ENCODE measurements at places on chromosomes 2 and 18.

GRCh38 chr18:43275546-43275945, 1.7 kb downstream of the SYT4 start:
- H3K36me3 ChIP-seq: no peaks in the 10 kb centered on the region
- no peak overlapping the region for H3K4me3 ChIP-seq
- no peak overlapping the region for H3K27ac ChIP-seq
- no peak for DNase-seq
- peaks cover 2% of the 10 kb centered on the region for H3K27me3 ChIP-seq

- DNase-seq: no peak
- no peak overlapping the region for H3K4me3 ChIP-seq
Measured at GRCh38 chr2:178990533-178991241, 59.2 kb downstream of the CCDC141 start.

GRCh38 chr2:226678422-226678821, 121.2 kb downstream of the IRS1 start:
- H3K27me3 ChIP-seq: no peaks in the 10 kb centered on the region
- DNase-seq: no peak
- no peaks in the 10 kb centered on the region for H3K4me1 ChIP-seq
- H3K36me3 ChIP-seq: no peaks in the 10 kb centered on the region

- H3K36me3 ChIP-seq: no peaks in the 10 kb centered on the region
- no peaks in the 10 kb centered on the region for H3K4me1 ChIP-seq
- no peaks in the 10 kb centered on the region for H3K27me3 ChIP-seq
- H3K27ac ChIP-seq: no peak overlapping the region
- no peak overlapping the region for H3K4me3 ChIP-seq
- no peak for DNase-seq
Measured at GRCh38 chr2:145137901-145138300, 618.0 kb upstream of the ZEB2 start.

DNA sequence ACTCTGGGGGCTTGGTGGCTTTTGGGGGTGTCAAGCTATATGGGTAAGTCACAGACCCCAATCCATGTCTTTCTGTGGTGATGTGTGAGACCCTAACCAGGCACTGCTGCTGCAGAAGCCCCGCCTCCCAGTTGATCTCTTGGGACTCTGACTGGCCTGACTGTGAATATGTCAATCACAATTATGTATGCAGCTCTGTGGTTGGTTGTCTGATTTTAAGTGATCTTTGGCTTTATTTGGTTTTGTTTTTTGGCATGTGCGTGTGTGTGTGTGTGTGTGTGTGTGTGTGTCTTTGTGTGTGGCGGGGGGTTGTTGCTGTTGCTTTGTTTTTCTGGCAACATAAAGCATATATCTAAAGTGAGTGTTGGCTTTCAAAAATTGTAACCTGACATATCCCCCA, 78.5 kb upstream of the GLS start:
- no peaks in the 10 kb centered on the region for H3K4me1 ChIP-seq
- H3K36me3 ChIP-seq: no peaks in the 10 kb centered on the region
- no peak overlapping the region for H3K4me3 ChIP-seq
- no peak for DNase-seq
- H3K27ac ChIP-seq: no peak overlapping the region
- H3K27me3 ChIP-seq: no peaks in the 10 kb centered on the region

DNA sequence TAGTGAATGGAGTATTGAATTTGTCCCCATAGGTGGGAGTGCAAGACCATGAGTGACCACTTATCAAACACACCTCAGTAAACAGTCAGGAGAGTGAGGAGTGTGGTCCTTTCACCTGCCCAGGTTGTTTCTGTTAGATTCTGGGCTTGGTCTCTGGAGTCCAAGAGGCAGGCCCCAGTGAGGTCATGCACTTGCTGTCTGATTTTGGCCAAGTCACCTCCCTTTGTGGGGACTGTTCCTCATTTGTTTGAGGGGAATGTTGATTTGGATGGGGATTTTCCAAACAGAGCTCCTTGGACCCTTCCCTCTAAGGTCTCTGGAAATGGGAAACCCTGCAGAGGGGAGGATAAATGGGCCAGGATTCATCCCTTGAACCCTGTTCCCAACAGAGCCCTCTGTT, 7.3 kb downstream of the IL1RN start:
- no peaks in the 10 kb centered on the region for H3K36me3 ChIP-seq
- H3K4me1 ChIP-seq: peaks cover 7% of the 10 kb centered on the region
- H3K4me3 ChIP-seq: no peak overlapping the region
- H3K27ac ChIP-seq: no peak overlapping the region

- DNase-seq: no peak
- H3K27ac ChIP-seq: no peak overlapping the region
- H3K36me3 ChIP-seq: no peaks in the 10 kb centered on the region
- no peaks in the 10 kb centered on the region for H3K4me1 ChIP-seq
Measured at GRCh38 chr2:3151153-3151918, 226.3 kb downstream of the EIPR1 start.

GRCh38 chr2:231530099-231531011, at the start of gene NMUR1:
TSS of gene NMUR1 (minus strand) at chr2:231530445. CDS start at chr2:231530361, 84 bp downstream.
- peak; percentile 69 for DNase-seq
- no peaks in the 10 kb centered on the region for H3K36me3 ChIP-seq
- peak within 1 kb of the TSS; percentile 40 for H3K4me3 ChIP-seq
- peak within 1 kb of the TSS; percentile 31 for H3K27ac ChIP-seq
- H3K4me1 ChIP-seq: no peaks in the 10 kb centered on the region

DNA sequence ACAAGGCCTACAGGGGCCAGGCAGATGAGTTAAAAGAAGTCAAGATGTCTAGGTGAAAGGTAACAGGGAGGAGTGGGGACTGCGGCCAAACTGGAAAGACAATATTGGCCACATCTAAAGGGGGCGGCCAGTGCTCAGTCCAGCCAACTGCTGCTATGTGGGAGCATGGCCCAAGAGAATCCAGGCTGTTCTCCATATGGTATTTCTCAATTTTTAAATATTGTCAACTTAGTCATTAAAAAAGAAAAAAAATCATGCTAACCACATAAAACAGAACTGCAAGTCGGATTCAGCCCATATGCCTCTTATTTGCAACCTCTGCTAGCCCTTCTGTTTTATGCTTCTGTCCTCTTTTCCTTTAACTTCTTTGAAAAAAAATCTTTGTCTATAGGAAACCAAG, 14.8 kb downstream of the TRABD2A start:
- H3K4me3 ChIP-seq: no peak overlapping the region
- peak overlapping the region; percentile 25 for H3K27ac ChIP-seq
- H3K36me3 ChIP-seq: peaks cover 4% of the 10 kb centered on the region
- no peak for DNase-seq
- no peaks in the 10 kb centered on the region for H3K27me3 ChIP-seq

- no peaks in the 10 kb centered on the region for H3K4me1 ChIP-seq
- H3K27me3 ChIP-seq: no peaks in the 10 kb centered on the region
- H3K36me3 ChIP-seq: no peaks in the 10 kb centered on the region
Measured at GRCh38 chr18:26312199-26312598, 86.0 kb downstream of the TAF4B start.

DNA sequence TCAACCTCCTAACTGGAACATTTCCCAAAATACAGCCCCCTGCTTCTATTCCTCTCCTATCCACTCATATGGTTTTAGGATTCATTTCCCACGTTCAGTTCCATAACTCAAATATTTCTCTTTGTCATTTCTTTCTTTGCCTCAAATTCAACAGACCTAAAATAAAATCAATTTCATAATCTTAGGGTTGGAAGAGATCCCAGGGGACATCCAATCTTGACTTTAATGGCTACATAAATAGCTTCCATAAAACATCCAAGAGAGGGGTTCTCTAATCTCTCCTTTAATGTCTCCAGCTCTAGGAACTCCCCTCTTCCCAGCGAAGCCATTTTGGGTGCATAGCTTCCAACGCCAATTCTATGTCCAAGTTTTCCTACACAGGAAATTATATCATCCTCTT, 33.8 kb downstream of the RBKS start:
- DNase-seq: no peak
- no peaks in the 10 kb centered on the region for H3K36me3 ChIP-seq
- H3K27ac ChIP-seq: no peak overlapping the region
- no peak overlapping the region for H3K4me3 ChIP-seq
- no peaks in the 10 kb centered on the region for H3K4me1 ChIP-seq

DNA sequence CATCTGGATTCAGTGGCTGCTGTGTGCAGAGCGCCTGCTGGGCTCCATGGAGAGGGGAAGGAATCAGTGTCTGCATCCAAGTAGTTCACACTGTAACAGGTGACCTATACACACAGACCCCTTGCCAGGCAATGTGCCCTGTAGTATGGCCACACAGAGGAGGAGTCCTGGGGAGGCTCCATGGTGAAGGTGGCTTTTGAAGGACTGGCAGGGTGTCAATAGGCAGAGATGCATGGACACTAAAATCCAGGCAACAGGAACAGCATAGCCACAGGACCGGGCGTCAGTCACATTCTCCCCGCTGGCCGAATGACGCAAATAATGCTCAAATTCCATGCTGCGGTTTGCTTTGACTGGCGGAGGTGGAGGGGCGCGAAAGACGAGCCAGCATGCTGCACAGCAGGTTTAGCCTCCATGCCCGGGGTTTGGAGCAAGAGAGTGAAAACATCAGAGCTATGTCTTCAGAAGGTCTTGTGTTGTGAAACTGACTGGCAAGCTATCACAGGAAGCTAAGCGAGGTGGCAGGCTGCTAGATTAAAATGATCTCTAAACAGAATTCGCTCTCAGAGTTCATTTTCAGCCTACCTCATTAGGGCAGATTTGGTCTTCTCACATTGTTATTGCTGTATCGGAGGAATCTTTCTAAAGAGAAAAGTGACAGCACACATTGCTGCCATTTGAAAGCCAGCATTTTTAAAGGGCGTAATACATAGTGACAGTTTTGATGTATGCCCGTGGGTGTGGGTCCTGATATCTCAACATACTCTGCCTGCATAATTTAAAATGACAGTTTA, 1.2 kb upstream of the CHMP1B start:
- H3K27me3 ChIP-seq: no peaks in the 10 kb centered on the region
- DNase-seq: peak; percentile 79
- peak overlapping the region; percentile 96 for H3K27ac ChIP-seq
- H3K4me1 ChIP-seq: peaks cover 22% of the 10 kb centered on the region

DNA sequence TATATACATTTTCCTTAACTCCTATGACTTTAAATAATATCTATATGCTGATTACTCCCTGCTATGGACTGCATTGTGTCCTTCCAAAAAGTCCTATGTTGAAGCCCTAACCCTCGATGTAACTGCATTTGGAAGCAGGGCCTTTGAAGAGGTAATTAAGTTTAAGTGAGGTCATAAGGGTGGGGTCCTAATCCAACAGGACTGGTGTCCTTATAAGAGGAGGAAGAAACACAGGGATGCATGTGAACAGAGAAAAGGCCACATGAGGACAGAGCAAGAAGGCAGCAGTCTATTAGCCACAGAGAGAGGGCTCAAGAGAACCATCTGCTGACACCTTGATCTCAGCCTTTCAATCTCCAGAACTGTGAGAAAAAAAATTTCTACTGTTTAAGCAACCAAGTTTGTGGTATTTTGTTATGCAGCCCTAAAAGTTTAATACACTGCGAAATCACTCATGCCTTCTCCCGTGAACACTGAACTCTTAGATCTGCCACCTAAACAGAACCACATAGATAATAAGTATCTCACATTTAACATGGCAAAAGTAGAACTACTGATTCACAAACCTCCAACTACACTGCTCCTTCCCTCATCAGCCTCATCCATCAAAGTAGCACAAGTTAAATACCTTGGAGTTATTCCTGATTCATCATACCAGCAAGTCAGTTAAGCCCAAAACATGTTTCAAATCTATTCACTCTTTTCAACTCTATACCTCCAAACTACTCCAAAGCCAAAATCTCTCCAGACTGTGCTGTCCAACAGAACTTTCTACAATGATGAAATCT, 65.4 kb downstream of the HIBCH start:
- no peak overlapping the region for H3K4me3 ChIP-seq
- peaks cover 44% of the 10 kb centered on the region for H3K36me3 ChIP-seq
- no peak overlapping the region for H3K27ac ChIP-seq
- H3K4me1 ChIP-seq: no peaks in the 10 kb centered on the region
- DNase-seq: no peak

GRCh38 chr18:46237891-46238290, 133.7 kb downstream of the HAUS1 start:
- H3K4me1 ChIP-seq: no peaks in the 10 kb centered on the region
- DNase-seq: no peak
- no peak overlapping the region for H3K27ac ChIP-seq

DNA sequence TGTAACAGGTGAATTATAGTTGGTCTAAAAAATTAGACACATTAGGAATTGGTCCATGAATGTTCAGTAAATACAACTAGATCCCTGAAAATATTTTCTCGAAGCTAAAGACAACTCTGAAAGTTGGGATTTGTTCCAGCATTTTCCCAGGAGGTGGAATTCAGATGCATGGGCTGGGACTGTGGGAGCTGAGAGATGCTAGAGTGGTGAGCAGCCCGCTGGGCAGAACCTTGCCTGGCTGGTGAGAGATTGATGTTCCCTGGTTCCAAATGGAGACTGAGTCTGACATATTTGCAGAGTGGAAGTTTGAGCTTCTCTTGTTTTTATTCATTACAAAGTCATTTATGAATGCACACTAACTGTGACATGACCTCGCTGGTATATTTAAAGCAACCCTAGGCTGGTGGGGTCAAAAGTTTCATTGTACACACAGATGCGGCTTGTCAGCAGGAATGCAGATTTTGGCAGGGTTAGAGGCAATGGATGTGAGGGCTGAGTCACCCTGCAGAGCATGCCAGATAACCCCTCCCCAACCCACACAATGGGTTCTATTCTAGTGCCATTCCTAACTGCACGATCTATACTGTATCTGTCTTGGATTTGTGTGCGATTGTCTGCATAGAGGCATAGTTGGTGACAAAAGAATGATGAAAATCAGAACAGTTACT, 23.5 kb upstream of the TMEM178A start:
- H3K27ac ChIP-seq: no peak overlapping the region
- H3K4me1 ChIP-seq: no peaks in the 10 kb centered on the region
- no peaks in the 10 kb centered on the region for H3K36me3 ChIP-seq
- peaks cover 3% of the 10 kb centered on the region for H3K27me3 ChIP-seq

DNA sequence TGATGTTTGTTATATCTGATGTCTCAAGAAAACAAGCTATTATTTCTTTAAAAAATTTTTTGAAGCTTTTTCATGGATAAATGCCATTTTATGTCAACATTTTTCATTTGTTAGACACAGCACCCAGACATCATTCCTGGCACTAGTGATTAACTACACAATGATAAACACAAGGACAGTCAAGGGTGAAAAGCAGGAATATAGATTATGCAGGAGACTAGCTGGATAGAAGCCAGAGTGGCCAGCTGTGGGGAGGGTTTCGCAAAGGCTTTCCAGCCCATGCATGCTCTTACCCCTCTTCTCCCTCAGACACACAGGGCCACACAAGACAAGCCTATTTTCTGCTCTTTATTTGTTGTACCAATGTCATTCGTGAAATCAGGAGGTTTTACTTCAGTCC, 127.1 kb upstream of the TTC39C start:
- DNase-seq: no peak
- no peak overlapping the region for H3K27ac ChIP-seq
- H3K36me3 ChIP-seq: no peaks in the 10 kb centered on the region
- peaks cover 15% of the 10 kb centered on the region for H3K4me1 ChIP-seq
- no peaks in the 10 kb centered on the region for H3K27me3 ChIP-seq

GRCh38 chr18:37483221-37483971, 82.2 kb downstream of the CELF4 start:
- no peaks in the 10 kb centered on the region for H3K4me1 ChIP-seq
- no peak for DNase-seq
- H3K36me3 ChIP-seq: no peaks in the 10 kb centered on the region
- peaks cover 15% of the 10 kb centered on the region for H3K27me3 ChIP-seq
- no peak overlapping the region for H3K4me3 ChIP-seq

All from T-cell (primary cell).